ENCODE measurements at places on chromosomes 7 and 10.

DNA sequence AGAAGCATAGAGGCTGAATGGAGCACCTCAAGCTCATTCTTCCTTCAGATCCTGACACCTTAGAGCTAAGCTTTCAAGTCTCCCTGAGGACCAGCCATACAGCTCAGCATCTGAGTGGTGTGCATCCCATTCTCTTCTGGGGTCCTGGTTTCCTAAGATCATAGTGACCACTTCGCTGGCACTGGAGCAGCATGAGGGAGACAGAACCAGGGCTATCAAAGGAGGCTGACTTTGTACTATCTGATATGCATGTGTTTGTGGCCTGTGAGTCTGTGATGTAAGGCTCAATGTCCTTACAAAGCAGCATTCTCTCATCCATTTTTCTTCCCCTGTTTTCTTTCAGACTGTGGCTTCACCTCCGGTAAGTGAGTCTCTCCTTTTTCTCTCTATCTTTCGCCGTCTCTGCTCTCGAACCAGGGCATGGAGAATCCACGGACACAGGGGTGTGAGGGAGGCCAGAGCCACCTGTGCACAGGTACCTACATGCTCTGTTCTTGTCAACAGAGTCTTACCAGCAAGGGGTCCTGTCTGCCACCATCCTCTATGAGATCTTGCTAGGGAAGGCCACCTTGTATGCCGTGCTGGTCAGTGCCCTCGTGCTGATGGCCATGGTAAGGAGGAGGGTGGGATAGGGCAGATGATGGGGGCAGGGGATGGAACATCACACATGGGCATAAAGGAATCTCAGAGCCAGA, 31.0 kb downstream of the PRSS2 start:
- no peak for DNase-seq

GRCh38 chr7:28389504-28390395, 22.6 kb upstream of the CREB5 start:
- peak; percentile 82 for DNase-seq

- no peak for DNase-seq
Measured at GRCh38 chr10:49139846-49140195, 6.0 kb upstream of the FAM170B start.

- no peak for DNase-seq
Measured at GRCh38 chr7:45609180-45609579, 35.0 kb downstream of the ADCY1 start.

- DNase-seq = peak; percentile 83
Measured at GRCh38 chr10:89029785-89030437, 39.3 kb downstream of the FAS start.

- no peak for DNase-seq
Measured at GRCh38 chr10:85993140-85993539, 373.5 kb downstream of the GRID1 start.

GRCh38 chr10:79221110-79222051, 125.9 kb upstream of the PPIF start:
- DNase-seq = peak; percentile 72

DNA sequence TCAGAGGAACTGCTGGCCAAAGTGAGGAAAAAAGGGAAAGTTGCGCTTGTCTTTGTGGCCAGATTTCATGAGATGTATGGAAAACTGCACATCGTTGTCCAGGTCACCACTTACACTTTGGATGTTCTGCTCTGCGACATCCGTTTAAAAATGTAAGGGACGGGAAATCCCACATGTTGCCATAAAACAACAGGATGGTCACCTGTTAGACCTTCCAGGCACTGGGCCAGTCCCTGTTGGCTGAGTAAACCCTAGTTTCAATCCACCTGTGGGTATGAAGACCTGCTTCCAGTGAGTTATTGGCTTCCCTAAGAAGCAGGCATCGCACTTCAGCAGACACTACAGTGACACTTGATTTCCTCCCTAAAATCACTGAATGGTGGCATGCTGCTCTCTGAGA, 2.7 kb upstream of the STAMBPL1 start:
- DNase-seq = no peak

DNA sequence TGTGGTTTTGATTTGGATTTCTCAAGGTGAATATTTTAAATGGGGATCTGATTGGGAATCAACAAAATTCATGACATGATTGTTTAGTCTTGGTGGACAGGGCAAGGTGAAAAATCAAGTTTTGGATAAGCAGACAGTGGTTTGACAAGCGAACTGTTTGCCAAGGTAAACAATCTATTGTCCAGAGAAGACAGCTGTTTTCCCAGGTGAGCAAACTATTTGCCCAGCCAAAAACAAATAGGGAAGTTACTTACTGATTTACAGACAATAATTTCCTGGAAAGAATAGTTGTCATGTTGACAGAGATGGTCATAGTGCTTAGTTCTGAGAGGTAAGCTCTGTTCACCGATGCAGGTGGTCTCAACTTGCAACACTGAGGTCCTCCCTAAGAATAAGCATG, 94.0 kb upstream of the STEAP1B start:
- no peak for DNase-seq

- DNase-seq = peak; percentile 19
Measured at GRCh38 chr7:5872326-5872725, 8.3 kb upstream of the OCM start.

GRCh38 chr10:110167149-110167548, 40.3 kb upstream of the MXI1 start:
- DNase-seq = no peak

GRCh38 chr10:129864601-129865126, 99.4 kb downstream of the EBF3 start:
- DNase-seq = no peak

- DNase-seq = no peak
Measured at GRCh38 chr10:63281967-63282366, 148.8 kb downstream of the NRBF2 start.

DNA sequence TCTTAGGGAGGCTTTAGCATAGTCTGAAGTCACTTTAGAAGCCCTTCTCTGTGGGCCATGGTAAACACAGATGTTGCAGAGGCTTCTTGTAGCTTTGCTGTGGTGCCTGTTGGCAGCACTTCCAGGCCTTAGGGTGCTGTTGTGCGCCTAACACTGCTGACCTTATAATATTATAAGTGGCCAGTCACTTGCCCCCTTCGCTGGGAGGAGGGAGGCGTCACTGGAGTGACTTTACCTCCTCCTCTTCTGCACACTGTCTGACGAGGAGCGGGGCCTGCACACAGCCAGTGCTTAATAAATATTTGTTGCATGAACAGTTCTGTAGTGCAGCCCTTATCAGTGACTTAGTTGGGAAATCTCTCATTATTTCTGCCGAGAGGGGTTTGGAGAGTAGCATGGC, 63.3 kb downstream of the WDR37 start:
- no peak for DNase-seq

GRCh38 chr10:102702742-102703141, 11.5 kb downstream of the ARL3 start:
- DNase-seq = no peak

DNA sequence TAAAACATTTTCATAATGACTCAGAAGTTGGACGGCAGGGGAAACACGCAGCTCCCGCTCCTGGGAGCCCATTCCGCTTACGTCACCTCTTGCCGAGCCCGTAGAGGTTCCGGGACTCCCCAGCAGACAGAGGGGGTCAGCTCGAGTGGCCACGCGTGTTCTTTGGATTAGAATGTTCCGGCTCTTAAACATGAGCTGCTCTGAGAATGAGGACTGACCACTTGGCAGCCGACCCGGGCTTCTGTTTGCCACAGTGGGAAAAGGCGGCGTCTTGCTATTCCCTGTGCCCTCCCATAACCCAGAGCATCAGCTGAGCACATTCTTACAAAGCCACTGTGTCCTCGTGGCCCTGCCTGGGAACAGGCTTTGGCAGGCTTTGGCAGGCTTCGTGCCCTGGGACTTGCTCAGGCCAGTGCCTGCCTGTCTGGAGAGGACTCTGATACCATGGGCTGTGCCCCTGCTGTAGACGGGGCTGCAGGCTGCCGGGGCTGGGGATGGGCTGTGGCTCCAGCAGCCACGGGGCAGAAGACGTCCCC, 40.1 kb downstream of the PFKP start:
- DNase-seq = peak; percentile 88

DNA sequence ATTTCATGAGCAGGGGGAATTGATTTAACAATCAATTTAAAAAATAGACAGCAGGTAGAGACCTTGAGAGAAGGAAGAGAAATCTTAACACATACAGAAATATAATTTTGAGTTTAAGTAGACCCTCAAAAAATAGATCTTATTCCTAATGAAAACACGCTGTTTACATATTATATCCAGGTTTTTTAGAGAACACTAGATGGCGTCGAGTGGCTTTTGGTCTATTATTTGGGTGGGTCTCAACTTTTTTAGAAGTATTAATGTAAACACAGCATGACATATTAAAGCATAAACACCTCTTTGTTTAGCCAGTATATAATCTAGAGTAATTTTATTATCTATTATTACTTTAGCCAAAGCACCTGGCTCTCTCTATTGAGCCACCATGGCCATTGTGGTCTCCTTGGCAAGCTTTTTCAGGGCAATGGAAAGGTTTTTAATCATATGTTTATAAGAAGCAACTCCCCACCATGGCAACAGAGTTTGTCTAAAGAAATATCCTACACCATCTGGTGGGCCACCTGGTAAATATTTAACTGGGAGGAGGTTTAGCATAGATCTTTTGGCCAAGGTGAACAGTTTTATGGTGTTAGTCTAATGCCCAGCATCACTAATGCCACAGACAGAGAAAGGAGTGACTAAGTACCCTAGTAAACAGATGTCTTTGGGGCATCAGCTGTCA, 59.7 kb upstream of the PRSS1 start:
- DNase-seq = no peak

GRCh38 chr7:17380736-17381662, 82.5 kb downstream of the AHR start:
- DNase-seq = no peak

- DNase-seq = no peak
Measured at GRCh38 chr10:130393342-130393741, 257.2 kb downstream of the GLRX3 start.

- no peak for DNase-seq
Measured at GRCh38 chr7:78041423-78041822, 242.8 kb downstream of the PHTF2 start.

DNA sequence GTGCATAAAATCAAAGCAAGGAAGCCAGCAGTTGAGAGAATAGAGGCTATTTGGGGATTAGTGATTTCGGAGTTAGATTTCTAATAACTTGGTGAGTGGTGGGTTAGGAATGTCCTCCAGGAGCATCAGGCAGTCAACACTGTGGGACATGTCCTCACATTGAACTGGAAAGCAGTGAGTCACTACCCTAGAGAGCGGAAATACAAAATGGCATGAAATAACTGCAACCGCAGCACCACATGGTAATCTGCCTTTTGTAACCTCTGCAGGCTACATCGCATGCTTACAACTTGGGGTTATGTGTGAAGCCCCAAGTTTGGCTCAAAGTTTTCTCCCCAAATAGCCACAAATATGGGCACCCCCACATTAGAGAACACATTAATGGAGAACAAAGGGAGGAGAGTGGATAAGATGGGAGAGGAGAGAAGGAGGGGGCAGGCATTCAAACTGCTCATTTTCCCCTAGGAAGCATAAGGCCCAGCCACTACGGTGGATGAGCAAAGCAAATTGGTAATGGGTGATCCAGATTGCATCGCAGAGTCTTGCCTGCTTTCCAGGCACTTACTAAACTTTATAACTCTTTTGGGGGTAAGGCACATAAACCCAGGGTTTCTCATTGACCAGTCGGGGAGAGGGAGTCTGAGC, 22.0 kb upstream of the SLF2 start:
- no peak for DNase-seq

DNA sequence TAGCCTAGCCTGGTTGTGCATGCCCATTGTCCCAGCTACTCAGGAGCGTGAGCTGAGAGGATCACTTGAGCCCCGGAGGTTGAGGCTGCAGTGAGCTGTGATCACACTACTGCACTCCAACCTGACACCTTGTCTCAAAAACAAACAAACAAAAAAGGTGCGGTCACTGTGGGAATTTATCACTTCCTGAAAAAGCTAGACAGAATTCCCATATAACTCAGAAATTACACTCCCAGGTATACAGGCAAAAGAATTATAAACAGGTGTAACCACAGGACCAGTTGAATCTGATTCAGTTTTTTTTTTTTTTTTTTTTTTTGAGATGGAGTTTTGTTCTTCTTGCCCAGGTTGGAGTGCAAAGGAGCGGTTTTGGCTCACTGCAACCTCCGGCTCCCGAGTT, 3.2 kb upstream of the OGDH start:
- no peak for DNase-seq

GRCh38 chr10:50420196-50420595, 168.9 kb upstream of the ASAH2 start:
- no peak for DNase-seq

- no peak for DNase-seq
Measured at GRCh38 chr10:1115607-1115955, 59.4 kb downstream of the WDR37 start.

GRCh38 chr7:133053321-133053891, 28.5 kb downstream of the CHCHD3 start:
- no peak for DNase-seq

DNA sequence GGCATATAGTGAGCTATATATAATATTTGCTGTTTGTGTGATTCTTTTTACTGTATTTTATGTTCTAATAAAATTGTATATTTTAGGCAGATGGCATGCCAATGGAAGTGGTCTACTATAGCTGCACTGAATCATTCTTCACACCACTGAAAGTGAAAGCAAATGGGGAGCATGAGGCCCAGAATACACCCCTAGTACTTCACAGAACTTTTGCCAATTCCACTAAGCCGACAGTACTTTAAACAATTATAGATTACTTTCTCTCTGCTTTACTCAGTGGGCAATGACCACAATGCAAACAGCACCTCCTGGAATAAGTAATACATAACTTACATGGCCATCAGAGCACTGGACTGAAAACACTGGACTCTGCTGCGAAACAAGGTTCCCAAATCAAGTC, 70.2 kb downstream of the ANKRD26 start:
- DNase-seq = no peak

DNA sequence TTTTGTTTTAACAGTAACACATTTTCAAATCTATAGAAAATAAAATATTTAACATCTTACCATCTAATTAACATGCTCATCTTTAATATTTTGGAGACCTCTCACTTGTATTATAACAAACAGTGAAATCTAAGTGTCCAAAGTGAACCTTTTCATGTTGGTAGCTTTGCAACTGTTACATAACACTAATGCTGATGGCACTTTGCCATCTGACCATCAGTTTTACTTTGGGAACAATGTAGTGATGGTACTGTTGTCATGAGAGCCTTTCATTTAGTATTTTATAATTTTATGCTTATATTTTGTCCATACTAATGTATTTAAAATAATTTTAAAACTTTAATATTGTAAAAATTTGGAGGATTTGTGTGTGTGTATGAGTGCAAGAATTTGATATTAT, 1017.0 kb upstream of the KCND2 start:
- no peak for DNase-seq

- no peak for DNase-seq
Measured at GRCh38 chr7:39651265-39651664, 27.9 kb downstream of the RALA start.

- DNase-seq = no peak
Measured at GRCh38 chr10:114332301-114333192, 71.8 kb downstream of the AFAP1L2 start.

DNA sequence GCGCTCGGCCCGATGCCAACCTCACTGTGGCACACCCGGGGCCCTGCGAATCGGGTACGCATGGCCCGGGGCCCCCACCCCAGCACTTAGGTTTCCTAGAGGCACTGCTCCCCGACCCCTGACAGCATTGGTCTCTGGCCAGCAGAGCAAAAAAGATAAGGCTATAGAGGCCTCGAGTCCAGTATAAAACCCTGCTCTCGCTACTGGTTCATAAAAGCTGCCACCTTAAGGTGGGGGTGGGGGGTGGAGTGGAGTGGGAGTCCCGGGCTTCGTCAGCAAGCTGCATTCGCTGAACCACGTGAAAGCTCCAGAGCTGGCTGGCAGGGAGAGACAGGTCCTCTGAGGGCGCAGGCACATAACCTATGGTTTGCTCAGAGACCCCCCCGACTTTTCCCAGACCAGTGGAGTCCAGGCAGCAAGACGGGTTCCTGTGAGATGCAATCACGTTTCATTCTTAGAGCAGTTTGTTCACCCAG, 1.3 kb downstream of the KAZALD1 start:
- DNase-seq = no peak
